MM.1S (cell line): ENCODE measurements at places on chromosomes 11 and 22.

GRCh38 chr11:64754124-64754918 is 5.5 kb downstream of the PYGM start:
- no peak for DNase-seq

DNA sequence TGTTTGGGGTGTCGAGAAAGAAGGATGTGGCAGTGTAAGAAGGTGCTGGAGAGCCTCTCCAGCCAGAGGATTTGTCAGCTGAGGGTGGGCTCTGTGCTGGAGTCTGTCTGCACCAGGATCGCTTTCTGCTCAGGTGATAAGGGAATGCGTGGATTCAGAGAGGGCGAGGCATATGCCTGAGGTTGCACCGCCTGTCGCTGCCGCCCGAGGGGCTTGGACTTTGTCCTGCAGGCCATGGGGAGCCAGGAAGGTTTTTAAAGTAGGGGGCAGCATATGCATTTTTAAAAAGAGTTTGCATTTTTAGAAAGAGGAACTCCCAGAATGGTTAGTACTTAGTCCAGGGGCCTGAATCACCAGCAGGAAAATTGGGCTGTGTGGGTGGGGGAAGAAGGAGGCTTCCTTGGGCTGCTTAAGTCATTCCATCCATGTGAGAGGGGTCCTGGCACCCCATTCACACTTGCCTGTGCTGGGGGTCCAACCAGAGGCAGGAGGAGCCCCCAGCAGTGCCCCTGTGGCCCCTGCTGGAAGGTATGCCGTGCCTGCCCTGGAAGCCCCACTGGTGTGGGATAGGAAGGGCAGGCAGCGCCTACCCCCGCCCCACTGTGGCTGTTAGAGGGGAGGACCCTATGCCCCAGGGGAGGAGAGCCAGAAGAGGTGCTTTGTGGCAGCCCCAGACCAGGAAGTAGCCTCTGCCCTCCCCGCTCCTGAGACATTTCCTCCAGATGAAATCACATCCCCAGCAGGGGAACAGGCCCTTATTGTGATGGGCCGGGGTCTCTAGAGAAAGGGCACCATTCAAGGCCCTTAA is 35.8 kb upstream of the MYRF start:
- DNase-seq: no peak

DNA sequence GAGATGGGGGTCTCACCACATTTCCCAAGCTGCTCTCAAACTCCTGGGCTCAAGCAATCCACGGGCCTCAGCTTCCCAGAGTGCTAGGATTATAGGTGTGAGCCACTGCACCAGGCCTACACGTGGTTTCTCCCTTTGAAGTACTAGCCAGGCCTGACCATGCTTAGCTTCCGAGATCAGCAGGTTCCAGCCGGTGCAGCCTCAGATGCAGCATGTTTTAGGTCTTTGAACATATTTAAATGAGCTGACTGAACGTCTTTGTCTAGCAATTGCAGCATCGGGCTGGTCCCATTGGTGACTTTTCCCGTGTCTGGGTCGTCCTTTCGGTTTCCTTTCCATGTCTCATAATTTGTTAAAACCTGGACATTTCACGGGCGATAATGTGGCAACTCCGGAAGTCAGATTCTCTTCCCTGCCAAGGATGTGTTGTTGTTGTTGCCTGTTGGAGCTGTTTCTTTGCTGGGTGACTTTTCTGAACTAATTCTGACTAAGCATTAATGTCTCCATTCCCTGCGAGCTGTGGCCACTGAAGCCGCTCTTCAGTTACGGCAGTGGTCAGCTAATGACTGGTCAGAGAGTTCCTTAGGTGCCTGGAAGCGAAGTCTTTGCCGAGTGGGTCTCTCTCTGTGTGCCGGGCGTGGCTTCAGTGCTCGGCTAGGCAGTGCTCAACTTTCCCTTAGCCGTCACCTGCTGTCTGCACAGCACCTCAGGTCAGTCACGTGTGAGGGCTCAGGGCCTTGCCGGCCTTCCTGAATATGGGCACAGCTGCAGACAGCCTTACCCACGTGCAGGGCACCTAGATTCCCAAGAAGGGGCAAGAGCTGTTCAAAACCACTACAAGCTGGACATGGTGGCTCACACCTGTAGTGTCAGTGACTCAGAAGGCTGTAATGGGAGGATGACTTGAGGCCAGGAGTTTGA is 3.8 kb upstream of the CYP2D6 start:
- DNase-seq: no peak

GRCh38 chr11:85893395-85893794 is 38.2 kb downstream of the CCDC83 start:
- no peak for DNase-seq

DNA sequence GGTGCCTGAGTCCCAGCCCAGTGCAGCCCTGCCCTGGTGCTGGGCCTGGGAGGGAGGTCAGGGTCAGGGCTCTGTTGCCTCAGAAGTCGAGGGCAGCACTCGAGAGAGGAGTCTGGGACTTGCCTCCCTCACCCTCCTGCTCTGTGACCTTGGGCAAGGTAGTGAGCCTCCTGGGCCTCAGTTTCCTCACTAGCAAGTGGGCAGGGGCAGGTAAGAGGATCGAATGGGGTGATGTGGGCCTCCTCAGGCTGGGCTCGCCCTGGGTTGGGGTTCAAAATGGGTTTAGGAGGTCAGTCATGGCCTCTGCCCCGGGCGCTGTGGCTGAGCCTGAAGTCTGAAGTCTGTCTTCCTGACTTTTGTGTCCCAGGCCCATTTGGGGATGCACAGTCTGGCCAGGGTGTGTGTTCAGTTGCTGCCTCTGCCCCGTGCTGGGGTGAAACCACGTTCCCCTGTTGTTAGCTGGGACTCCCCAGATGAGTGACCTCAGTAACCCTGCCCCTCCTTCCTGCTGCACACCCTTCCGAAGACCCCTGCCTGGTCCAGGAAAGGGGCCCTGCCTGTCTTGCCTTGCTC is 40.9 kb upstream of the CELSR1 start:
- DNase-seq: no peak

DNA sequence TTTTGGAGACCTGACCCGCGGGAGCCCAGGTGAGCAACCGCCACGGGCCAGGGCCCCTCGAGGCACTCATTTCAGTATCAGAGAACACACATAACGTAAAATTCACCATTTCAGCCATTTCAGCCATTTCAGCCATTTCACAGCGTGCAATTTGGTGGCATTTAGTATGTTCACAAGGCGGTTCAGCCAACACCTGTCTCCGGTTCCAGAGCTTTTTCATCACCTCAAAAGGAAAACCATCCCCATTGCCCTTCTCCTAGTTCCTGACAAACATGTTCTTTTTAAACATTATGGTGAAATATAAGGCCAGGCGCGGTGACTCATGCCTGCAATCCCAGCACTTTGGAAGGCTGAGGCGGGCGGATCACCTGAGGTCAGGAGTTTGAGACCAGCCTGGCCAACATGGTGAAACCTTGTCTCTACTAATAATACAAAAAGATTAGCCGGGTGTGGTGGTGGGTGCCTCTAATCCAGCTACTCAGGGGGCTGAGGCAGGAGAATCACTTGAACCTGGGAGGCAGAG is 119.3 kb downstream of the KCNQ1 start:
- DNase-seq: no peak

DNA sequence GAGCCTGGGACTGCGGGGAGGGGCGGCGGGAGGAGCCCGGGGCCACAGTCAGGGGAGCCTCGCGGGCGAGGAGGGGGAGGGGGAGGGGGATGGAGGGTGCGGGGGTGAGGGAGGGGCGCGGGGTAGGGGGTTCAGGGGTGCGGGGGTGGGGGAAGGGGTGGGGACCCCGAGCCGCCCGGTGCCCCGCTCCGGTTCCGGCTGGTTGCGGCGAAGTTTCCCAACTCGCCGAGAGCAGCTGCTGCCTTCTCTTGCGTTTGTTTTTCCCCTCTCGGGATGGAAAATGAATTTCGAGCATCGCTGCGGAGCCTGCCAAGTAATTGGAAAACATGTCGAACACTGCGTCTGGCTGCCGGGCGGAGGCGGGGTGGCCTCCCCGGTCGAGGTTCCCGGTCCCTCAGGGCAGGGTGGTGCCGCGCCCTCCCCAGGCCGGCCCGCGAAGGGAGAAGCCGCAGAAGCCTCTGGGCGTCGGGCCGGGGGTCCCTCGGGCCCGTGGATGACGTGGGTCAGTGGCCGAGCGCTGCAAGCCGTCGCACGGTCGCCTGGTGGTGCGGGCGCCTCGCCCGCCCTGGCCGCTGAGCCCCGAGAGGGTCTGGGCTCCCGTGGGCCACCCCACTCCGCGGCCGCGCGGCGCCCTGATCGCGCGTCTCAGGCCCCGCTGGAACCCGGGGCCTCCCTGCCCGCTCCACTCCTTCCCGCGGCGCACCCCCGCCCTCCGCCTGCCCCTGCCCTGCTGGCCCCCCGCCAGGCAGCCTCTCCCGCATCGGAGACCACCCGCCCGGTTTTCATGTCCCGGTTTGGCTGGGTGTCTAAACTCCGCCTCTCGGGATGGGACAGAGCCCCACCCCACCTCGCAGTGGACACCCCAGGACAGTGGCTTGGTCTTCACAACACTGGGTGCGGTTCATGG is 12.1 kb downstream of the SPATA19 start:
- no peak for DNase-seq

DNA sequence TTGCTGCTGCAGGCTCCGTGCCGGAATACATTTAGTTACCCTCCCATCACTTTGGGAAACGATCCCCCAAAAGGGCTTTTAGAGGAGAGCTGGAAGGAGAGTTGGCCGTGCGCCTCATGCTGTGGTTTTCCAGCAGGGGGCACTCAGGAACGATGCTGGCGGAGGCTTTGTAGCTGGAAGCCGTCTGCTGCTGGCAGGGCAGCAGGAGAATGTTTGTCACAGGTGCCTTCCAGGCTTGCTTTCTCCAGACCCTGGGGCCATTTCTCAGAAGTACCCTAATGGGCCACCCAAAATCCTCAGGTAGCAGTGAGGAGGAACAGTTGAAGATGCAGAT is 30.0 kb upstream of the CABP7 start:
- peak; percentile 22 for DNase-seq

GRCh38 chr22:40024201-40025061 is 29.7 kb downstream of the FAM83F start:
- DNase-seq: peak; percentile 53

- no peak for DNase-seq
Observed at GRCh38 chr11:85195934-85196333, 431.2 kb downstream of the DLG2 start.
